Stimulated activated CD8-positive, alpha-beta memory T cell treated with anti-CD3 and anti-CD28 coated beads, Interleukin-15, amount 100 ng/mL, for 48 hours (primary cell): ENCODE measurements at places on chromosomes 6 and 20.

DNA sequence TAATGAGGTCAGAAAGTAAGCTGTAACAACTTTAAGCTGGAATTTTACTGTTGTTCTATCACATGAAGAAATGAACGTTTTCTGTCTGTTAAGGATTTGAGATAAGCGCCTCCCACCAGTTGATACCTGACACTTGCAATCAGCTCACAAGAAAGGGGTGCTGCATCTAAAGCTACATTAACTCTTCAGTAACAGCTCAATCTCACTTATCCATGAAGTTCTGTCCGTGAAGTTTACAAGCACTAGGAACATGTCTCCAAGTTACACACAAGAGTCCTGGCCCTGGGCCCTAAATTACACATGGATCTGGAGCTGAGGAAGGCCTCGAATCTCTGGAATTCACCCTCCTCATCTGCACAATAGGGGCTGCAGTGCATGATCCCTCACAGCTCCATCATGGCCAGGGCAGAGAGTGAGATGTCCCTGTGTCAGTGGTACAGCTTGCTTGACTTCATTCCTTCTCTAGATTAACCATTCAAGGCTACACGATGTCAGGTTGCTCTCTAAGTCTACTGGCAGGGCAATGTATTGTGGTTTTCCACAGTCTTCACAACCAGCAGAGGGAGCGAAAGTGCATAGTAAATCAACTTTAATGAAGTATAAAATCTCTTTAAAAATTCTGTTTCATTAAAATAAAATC is 182.4 kb upstream of the MCHR2 start:
- DNase-seq = no peak

- no peak for DNase-seq
Measured at GRCh38 chr20:60314727-60315126, 356.5 kb downstream of the CDH26 start.

- no peak for DNase-seq
Measured at GRCh38 chr6:108518714-108519576, 41.8 kb upstream of the FOXO3 start.

GRCh38 chr6:16124198-16125180 is 4.4 kb upstream of the MYLIP start:
- DNase-seq = no peak

DNA sequence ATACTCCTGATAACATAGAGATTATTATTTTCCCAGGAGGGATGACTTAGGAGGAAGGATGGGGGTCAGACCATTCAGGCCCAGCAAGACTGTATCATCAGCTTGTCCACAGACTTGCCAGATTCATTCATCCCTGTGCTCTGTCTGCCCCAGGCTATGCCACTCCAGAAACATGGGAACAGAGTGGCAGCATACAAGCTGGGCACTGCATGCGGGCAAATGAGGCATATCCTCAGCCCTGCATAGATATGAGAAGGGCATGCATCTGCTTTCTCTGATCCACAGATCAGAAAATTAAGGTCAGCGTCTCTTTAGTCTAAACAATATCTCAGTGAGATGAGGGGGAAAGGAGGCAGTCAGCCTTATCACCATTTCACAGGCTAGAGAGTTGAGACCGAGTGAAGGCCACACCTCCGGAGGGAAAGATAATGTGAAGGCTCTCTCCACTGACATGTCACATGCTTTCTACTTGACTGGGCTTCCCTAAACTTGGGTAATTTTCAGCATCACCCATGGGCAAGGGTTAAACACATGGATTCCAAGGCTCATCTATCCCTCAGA is 140.5 kb downstream of the TFAP2B start:
- no peak for DNase-seq

DNA sequence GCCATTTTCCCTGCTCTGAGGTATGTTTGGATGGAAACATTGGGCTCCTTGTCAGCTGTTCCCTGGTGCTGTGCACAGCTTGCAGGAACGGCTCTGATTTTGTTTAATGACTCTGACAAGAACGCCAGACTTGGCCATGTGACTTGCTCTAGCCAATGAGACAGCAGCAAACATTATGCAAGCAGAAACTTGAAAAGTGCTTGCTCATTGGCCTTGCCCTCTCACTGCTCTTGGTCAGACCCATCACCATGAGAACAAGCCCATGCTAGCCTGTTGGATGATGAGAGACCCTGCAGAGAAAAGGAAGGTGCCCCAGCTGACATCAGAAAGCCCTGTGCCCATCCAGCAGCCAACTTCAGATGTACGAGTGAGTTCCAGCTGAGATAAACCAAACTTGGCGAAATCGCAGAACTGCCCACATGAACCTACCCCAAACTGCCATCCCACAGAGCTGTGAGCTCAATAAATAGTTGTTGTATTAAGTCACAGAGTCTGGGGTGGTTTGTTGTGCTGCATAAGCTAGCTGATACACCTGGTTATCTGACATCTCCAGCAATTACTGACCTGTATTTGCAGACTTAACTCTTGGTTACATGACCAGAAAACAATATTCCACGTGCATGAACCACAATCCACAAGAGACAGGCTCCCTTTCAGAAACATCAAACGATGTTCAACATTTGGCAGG is 96.9 kb downstream of the JPH2 start:
- no peak for DNase-seq

DNA sequence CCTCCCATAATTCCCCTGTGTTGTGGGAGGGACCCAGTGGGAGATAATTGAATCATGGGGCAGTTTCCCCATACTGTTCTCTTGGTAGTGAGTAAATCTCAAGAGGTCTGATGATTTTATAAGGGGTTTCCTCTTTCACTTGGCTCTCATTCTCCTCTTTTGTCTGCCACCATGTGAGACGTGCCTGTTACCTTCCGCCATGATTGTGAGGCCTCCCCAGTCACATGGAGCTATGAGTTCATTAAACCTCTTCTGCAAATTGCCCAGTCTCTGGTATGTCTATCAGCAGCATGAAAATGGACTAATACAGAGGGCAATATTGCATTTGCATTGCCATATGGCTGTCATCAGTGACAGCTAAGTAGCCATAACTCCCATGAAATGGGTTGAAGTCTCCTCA is 63.2 kb downstream of the ZNF217 start:
- no peak for DNase-seq

GRCh38 chr20:61169874-61170273 is 82.2 kb upstream of the CDH4 start:
- DNase-seq = no peak

GRCh38 chr6:43269273-43270007 is 26.2 kb downstream of the TTBK1 start:
- peak; percentile 35 for DNase-seq

DNA sequence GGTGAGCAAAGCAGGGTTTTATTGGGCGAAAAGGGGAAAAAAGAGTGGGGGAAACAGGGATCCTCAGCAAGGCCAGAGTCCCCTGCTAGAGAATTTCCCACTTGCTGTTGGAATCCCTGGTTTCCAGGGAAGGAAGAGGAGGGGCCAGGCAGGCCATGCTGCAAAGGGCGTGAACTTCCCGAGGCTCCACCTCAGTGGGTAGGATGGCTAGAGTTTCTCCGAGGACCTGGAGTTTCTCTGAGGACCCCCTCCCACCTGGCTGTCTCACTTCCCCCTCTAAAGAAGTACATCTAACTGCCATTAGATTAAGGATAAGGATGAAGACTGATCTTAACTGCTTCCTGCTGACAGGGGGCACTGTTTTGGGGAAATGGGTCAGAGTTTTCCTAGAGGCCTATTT is 1239.3 kb upstream of the GJE1 start:
- DNase-seq = no peak

DNA sequence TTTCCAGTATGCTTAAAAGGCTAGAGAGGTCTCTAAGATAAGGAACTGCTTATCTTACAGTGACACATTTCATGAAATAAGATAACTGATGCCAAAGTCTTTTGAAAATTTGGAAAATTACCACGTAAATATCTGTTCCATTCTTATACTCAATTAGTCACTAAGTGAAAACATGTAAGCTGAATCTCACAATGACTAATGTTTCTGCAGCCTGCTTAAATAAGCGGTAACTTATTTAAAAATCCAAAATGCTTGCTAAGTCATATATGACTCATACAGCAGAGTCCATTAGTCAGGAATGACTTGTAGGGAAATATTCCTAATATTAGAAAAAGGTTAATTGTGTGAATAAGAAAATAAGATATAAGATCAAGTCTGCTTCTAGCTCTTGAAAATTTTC is 27.8 kb upstream of the LGSN start:
- DNase-seq = no peak

DNA sequence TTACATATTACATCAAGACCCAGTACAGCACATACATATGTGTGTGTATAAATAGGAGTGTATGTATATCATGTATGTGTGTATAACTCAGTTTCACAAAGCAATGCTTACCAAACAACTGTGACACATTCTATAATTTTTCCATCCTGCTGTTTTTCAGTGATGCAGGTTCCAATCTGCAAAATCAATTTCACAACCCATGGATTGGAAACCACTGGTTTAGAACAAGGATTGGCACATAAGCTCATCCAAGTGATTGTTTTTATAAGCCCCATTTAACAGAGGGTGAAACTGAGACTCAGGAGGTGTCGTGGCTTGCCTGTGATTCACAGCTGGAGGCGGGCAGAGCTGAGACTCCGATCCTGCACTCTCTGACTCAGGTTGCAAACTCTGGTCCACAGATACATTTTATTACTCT is 158.2 kb downstream of the ZMYND8 start:
- DNase-seq = peak; percentile 58

DNA sequence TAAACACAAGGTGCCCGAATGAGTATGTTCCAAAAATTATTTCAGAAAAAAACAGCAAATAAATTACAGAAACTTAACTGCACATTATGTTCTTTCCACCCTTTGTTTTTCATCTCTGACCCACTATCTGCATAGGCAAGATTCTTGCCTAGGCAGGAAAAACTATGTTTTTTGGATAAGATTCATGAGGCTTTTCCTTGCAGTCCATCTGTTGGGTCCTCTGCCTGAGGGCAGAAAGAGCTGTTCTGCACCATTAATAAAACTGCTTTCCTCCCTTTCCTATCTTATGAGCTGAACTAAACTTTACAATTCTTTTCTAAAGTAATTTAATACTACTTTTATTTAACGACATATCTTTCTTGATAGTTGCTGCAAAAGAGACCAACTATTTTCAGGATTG is 21.1 kb downstream of the ENPP1 start:
- DNase-seq = no peak

GRCh38 chr6:15770347-15771143 is 107.7 kb upstream of the DTNBP1 start:
- DNase-seq = peak; percentile 11

DNA sequence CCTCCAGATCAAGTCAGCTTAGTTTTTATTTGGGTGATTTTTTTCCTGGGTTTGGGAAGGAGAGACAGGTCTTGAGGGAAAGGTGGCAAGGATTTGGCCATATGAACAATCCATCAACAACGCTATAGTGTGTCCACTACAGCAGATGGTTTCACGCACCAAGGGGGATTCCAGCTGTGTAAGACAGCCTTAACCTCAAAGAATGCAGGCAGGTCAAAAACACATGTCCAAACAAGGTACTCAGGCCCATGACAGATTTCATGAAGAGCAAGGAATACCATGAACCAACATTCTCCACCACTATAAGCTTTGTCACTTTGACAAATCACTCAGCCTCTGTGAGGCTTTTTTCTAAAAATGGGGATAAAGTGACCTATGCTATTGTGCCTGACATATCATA is 2.0 kb downstream of the AIF1 start:
- DNase-seq = no peak

DNA sequence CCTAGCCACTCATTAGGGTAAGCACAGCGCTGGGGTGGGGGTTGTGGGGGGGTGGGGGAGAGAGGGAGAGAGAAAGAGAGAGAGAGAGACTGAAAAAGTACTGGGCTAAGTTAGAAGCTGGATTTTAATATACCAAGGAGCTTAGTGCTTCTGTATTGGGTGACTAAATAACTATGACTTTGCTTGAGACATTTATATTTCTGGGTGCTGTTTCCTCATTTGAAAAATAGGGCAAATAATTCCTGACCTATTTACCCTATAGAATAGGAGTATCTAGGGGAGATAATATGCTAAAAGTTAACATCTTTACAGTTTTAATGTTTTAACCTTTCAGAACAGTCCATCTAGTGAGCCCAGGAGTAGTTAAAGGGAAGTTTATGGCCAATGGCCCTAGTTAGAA is 7.7 kb downstream of the NKAIN2 start:
- no peak for DNase-seq

GRCh38 chr6:4961322-4962168 is 42.3 kb downstream of the RPP40 start:
- no peak for DNase-seq

- no peak for DNase-seq
Measured at GRCh38 chr20:59441860-59442810, 141.7 kb downstream of the EDN3 start.

- DNase-seq = no peak
Measured at GRCh38 chr6:111091987-111092386, 4.7 kb downstream of the SLC16A10 start.

GRCh38 chr6:147724454-147724853 is 216.0 kb downstream of the SAMD5 start:
- no peak for DNase-seq

- no peak for DNase-seq
Measured at GRCh38 chr6:15392182-15392581, 146.3 kb downstream of the JARID2 start.

DNA sequence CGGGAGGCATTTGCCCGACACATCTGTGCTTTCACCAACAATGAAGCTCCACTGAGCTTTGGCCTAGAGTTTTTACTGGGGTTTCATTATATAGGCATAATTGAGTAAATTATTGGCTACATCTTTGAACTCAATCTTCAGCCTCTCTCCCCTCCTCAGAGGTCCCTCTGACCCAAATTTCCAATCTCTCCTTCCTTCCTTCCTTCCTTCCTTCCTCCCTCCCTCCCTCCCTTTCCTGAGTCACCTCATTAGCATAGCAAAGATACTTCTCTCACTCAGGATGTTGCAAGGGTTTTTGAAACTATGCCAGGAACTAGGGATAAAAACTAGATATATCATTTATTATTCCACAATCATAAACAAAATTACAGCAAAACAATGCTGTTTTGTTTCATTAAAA is 238.2 kb upstream of the PRND start:
- no peak for DNase-seq

DNA sequence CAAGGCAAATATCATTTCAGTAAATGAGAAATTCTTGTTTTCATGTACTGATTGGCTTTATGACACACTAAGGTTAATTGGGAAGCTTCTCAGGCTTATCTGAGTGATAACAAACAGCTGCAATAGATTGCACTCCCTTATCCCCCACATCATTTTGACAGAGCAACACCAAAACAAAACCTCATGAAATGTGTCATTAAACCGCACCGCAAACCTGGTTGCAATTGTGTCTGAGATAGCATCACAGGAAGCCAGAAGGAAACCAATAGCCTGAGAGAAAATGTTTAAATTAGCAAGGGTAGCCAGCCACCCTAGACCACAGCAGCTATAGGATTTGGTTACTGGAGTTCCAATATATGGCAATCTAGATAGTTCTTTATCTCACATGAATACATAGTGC is 31.6 kb upstream of the LAMA4 start:
- peak; percentile 46 for DNase-seq
